ENCODE measurements at places on chromosomes 1 and 21.

- no peak for DNase-seq
Measured at GRCh38 chr1:22831729-22832413, 121.2 kb downstream of the EPHB2 start.

- DNase-seq: peak; percentile 1
Measured at GRCh38 chr21:32826329-32827167, 55.0 kb upstream of the PAXBP1 start.

GRCh38 chr21:45487891-45488600, 54.2 kb downstream of the SLC19A1 start:
- no peak for DNase-seq

DNA sequence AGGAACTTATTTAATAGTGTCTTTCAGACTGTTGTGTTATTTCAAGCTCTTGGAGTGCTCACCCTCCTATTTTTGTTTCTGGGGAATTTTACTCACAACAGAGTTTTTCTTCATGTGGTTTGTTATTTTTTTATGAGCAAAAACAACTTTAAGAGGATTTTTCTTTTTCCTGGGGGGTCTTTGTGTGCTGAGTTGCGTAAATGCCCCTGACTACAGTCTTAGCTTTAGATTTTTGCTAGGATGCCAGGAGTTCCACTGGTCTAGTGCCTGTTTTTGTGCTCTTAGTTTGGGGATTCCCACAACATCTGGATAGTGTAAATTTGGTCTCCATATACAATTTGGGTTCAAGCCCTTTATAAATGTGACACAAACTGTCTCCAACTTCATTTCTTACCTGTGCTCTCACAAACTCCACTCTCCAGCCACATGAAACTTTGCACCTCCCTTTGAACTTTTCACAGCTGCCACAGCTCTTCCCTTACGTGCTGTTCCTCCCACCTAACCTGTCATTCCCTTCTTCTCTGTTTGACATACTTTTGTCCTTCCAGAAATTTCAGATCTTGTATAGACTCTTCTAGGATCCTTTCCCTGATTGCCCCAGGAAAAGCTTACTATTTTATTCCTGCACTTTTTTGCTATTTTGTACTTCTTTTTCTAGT, 180.2 kb downstream of the CRB1 start:
- no peak for DNase-seq

GRCh38 chr1:60727552-60727951, 354.8 kb upstream of the NFIA start:
- DNase-seq: no peak

GRCh38 chr1:10784998-10785727, 11.3 kb downstream of the CASZ1 start:
- no peak for DNase-seq

GRCh38 chr1:151290709-151291303, 8.7 kb downstream of the ZNF687 start:
- DNase-seq: no peak

- DNase-seq: no peak
Measured at GRCh38 chr1:16080422-16081150, 7.1 kb upstream of the FAM131C start.

DNA sequence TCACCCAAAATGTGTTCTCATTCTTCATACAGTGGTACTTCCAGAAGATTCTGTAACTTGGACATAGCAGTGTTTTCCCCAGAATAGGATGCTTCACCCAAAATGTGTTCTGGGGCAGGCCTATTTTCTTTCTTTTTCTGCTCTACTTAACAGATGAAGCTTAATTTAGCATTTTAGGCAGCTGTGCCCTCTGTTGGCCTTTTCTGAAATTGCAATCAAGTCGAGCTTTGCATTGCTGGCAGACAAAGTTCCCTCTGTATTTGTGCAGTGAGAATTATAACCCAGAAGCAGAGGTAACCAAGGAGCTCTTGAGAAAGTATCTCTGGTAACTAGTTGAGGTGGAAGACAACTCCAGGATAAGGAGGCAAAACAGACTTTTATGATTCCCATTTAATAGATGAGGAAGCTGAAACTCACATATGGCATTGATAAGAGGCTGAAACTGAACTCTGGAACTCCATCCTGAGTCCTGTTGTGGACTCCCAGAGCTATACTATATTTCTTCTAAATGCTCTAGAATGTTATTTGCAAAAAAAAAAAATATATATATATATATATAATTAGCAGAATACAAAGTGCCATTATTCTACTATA, 50.3 kb upstream of the L1TD1 start:
- no peak for DNase-seq

GRCh38 chr1:232110281-232111090, 483.9 kb downstream of the DISC1 start:
- no peak for DNase-seq

DNA sequence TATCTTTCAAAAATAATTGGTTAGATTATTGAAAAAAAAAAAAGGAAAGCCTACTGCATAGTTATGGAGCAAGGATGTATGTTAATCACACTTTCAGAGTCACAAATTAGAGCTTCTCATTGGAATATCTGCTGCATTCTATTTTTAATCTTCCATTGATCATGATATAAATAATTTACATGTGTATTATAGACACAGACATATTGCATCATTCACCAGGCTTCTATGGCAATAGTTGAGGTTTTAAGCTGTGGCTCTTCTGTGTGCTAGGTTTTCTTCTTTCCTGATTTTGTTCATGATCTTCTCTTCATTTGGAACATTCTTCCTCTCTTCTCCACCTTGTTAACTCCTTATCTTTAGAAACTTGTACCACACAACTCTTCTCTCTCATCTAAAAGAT, 123.2 kb upstream of the HMCN1 start:
- no peak for DNase-seq

All from stimulated activated CD4-positive, alpha-beta T cell treated with anti-CD3 and anti-CD28 coated beads, TNF-alpha, amount 100 ng/mL, for 1 hour (primary cell).